ENCODE measurements at places on chromosomes 2 and 18.

DNA sequence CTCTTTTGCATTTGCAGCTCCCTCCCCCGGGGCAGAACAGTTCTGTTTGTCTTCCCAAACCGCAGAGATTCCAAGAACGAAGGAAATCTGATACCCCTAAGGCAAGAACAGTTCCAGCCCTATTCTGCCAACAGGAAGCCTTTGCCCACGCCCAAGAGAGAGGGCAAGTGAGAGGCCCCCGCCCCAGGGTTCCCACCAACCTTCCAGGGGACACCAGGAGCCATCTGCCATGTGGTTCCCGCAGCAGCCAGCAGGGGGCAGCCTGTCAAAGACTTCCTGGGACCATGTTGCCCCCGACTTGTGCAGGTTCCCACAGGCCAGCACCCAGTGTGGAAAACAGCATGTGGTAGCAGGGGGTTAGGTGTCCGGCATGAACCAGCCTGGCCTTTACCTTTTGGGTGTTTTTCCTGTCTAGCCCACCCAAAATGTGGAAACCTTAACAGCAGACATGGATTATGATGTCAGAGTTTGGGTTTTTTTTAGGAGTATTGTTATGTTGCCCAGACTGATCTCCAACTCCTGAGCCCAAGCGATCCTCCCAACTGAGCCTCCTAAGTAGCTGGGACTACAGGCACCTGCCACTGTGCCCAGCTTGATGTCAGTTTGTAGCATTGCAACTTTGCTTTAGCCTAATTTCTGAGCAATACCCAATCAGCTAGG lies 21.7 kb upstream of the EFHD1 start:
- DNase-seq, result no peak

- DNase-seq, result no peak
These were observed 57.8 kb upstream of the CYP26B1 start for GRCh38 chr2:72205504-72205881.

- peak; percentile 37 for DNase-seq
These were observed 95.6 kb downstream of the TNFRSF11A start for GRCh38 chr18:62420513-62421209.

DNA sequence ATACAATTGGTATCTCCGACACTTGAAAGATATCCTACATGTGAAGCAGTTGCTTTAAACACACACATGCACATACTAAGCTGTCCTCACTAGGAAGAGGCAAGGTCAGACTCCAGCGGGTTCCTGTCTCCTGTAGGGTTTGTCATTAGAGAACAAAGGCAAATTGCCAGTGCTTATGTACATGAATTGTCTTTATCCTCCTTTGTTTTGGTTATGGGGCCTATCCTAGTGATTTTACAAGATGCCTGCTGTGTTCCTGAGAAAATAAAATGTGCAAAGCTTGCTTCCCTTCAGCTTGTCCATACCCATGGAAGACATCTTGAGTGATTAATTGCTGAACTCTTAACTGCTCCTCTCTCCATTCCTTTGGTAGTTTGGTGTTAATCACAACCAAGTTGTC lies 86.7 kb upstream of the SLC39A10 start:
- DNase-seq, result no peak

- DNase-seq, result no peak
These were observed 3.7 kb downstream of the CYB5A start for GRCh38 chr18:74288041-74288440.

- DNase-seq, result no peak
These were observed 21.3 kb downstream of the PLEK start for GRCh38 chr2:68386365-68386764.

GRCh38 chr2:214497489-214497888 lies 86.6 kb downstream of the VWC2L start:
- no peak for DNase-seq

DNA sequence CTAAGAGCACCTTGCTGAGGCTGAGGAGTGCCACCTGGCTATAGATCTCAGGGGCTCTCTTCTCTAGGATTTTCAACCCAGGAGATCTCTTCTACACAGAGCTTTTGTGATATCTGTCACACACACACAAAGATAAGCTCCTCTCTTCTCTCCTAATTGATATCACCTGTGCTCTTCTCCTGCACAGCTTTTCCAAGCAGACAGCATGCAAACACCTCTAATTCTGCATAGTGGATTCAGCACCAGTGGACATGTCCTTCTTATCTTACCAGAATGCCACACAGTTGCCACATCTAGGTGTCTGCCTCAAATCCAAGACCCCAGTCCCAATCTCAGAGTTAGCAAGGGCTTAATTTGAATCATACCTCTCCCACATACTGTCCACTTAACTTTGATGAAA lies 43.9 kb downstream of the LRATD1 start:
- no peak for DNase-seq
